SJCRH30 (cell line): ENCODE measurements at places on chromosomes 3 and 15. TPM values are rescaled to one million over a fixed set of nuclear protein-coding genes. Genes with fewer than 3 reads are reported as not detected.

Gene B3GALNT1
- not detected in 2 replicates for total RNA-seq

Gene UCN2
- total RNA-seq = 0.14 TPM in 1 of 2 replicates, not detected in the other

Gene CCK
- total RNA-seq = not detected in 2 replicates

Gene NR2E3
- 4.5 and 8.8 TPM in 2 replicates for total RNA-seq

Gene NIT2
- 37.9 and 47.8 TPM in 2 replicates for total RNA-seq

Gene APBA2
- 11.1 and 11.9 TPM in 2 replicates for total RNA-seq

DNA sequence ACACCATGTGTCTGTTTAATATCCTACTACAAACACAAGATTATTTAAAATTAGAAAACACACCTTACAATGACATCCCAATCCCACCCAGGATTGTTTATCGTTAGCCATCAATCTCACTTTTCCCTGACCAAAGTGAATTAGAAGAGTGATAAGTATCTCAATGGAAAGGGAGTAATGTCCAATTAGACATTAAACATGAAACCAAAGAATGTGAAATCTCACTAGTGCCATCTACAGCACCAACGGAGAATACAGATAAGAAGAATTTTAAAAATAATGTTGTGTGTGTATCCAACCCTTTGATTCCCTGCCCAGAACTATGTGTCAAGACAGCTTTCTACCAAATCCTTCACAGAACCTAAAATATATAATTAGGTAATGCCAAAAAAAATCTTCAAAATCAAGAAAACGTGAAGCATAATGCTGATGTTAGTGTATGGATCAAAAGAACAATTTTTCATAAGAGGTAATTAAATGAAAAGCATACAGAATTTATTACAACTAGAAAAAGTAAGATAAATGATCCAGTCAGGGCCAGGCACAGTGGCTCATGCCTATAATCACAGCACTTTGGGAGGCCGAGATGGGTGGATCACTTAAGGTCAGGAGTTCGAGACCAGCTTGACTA is 64.2 kb downstream of the SCAPER start:
- no peaks in the 10 kb centered on the region for H3K4me1 ChIP-seq
- peak; percentile 52 for DNase-seq
- H3K27me3 ChIP-seq = no peaks in the 10 kb centered on the region
- no peak overlapping the region for H3K4me3 ChIP-seq

Gene EOMES
- total RNA-seq = not detected in 2 replicates

DNA sequence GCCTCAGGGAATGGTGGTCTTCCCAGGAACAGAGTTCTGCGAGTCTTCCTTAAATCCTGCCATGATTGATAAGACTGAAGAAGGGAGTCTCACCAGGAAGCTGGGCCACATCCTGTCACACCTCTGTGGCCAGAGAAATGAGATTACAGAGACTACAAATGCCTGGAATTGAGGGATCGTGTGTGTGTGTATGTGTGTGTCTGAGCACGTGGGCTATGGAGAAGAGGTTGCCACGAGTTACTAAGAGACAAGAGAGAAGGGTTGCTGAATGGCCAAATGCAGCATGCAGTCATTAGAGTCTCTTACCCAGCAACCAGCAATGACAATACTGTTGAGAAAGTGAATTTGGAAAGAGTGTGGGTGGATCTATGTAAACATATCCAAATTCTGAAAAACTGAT is 443.1 kb downstream of the MFSD1 start:
- no peaks in the 10 kb centered on the region for H3K36me3 ChIP-seq
- H3K4me1 ChIP-seq = no peaks in the 10 kb centered on the region
- H3K27me3 ChIP-seq = no peaks in the 10 kb centered on the region
- H3K4me3 ChIP-seq = no peak overlapping the region

GRCh38 chr15:59124261-59124660 is 19.3 kb downstream of the CCNB2 start:
- no peak overlapping the region for H3K4me3 ChIP-seq
- H3K4me1 ChIP-seq = no peaks in the 10 kb centered on the region
- H3K36me3 ChIP-seq = peaks cover 91% of the 10 kb centered on the region
- DNase-seq = no peak
- no peaks in the 10 kb centered on the region for H3K27me3 ChIP-seq
- no peak overlapping the region for H3K27ac ChIP-seq

GRCh38 chr15:33866101-33866737 is 102.1 kb upstream of the CHRM5 start:
- H3K36me3 ChIP-seq = peaks cover 36% of the 10 kb centered on the region
- H3K27ac ChIP-seq = no peak overlapping the region
- no peak for DNase-seq
- no peaks in the 10 kb centered on the region for H3K27me3 ChIP-seq

Gene POPDC2
- 0.10 TPM in 1 of 2 replicates, not detected in the other for total RNA-seq

Gene CP
- total RNA-seq = 0.08 TPM in 1 of 2 replicates, not detected in the other

DNA sequence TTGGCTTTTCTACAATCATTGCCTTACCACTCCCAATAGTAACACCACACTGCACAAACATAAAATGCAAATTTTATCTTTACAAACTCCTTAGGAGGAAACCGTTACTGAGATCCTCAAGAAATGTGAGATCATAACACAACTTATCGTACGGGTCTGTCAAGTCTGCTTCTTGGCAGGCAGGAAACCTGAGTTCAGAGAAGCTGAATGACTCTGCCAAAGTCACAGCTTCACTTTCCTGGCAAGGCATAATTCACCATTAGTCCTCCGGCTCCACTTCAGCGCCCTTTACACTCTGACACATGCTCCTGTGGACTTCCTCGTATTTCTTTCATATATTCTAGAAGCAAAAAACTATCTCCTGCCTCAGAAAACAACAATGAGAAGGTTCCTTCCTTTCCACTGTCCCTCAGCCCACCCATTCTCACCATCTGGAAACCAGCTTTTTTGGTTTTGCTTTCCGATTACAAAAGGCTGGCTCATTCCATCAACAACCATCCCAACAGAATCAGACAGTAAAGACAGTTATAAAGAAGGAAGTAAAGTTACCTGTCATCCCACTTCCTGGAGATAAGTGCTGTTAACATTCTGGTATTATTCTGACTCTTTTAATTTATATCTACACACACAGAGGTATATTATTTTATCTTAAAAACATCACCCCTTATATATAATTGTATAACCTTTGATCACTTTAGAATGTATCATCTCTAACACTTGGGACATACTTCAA is 223.4 kb downstream of the STT3B start:
- no peak for DNase-seq
- H3K27me3 ChIP-seq = no peaks in the 10 kb centered on the region
- no peak overlapping the region for H3K4me3 ChIP-seq

DNA sequence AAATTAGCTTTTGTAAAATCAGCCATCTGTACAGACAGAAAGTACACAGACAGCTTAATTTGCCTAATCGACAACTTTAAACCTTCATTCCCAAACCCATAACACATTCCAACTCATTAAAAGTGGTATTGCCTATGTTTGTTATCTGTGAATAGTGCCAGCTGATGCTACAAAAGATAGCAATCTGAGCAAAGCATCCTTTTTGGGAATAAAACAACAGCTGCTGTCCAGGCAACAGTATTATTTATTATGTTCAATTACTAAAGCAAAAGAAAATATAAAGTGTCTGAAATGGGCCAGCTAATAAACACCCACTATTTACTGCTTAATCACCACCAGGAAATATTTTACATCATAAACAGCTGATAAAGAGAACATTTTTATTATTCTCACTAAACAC is 134.8 kb upstream of the ABI3BP start:
- no peak overlapping the region for H3K4me3 ChIP-seq
- no peak overlapping the region for H3K27ac ChIP-seq
- H3K27me3 ChIP-seq = no peaks in the 10 kb centered on the region
- H3K4me1 ChIP-seq = peaks cover 31% of the 10 kb centered on the region
- no peak for DNase-seq
- H3K36me3 ChIP-seq = no peaks in the 10 kb centered on the region

- no peak overlapping the region for H3K27ac ChIP-seq
- H3K4me1 ChIP-seq = no peaks in the 10 kb centered on the region
- no peaks in the 10 kb centered on the region for H3K36me3 ChIP-seq
- H3K27me3 ChIP-seq = no peaks in the 10 kb centered on the region
Observed at GRCh38 chr3:146781606-146782005, 176.5 kb upstream of the PLSCR5 start.

Gene TRAT1
- 0.08 TPM in 1 of 2 replicates, not detected in the other for total RNA-seq

Gene DPPA2
- total RNA-seq = not detected in 2 replicates

GRCh38 chr3:133042778-133043177 is 4.6 kb downstream of the TMEM108 start:
- H3K27ac ChIP-seq = no peak overlapping the region
- no peak for DNase-seq
- no peak overlapping the region for H3K4me3 ChIP-seq
- no peaks in the 10 kb centered on the region for H3K4me1 ChIP-seq

Gene ADGRG7
- total RNA-seq = not detected in 2 replicates

Gene SENP7
- total RNA-seq = 23.3 and 28.3 TPM in 2 replicates

Gene NMNAT3
- 0.28 TPM in 1 of 2 replicates, not detected in the other for total RNA-seq

Gene ZFAND6
- total RNA-seq = 118 and 123 TPM in 2 replicates

Gene MITF
- total RNA-seq = 2.2 TPM in 2 replicates
